ENCODE measurements at places on chromosomes 13 and 19.

DNA sequence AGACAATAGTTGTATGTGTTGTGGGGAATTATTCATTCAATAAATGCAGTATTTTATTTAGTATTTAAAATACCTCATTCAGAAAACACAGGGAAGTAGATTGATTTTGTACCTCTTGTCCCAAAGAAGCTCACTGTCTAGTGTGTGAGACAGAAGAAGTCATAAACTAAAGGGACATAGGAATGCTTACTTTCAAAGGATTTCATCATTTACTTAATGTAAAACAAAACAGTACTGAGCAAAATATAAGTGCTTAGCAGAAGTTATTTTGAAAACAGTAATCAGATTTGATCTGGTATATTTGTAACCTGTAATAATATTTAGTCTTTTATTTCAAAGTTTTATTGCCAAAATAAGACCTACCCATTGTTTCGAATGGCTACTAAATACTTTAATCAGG, 117.9 kb downstream of the TDRD3 start:
- no peak for DNase-seq

GRCh38 chr13:30659980-30660379, 42.3 kb downstream of the USPL1 start:
- DNase-seq: no peak

DNA sequence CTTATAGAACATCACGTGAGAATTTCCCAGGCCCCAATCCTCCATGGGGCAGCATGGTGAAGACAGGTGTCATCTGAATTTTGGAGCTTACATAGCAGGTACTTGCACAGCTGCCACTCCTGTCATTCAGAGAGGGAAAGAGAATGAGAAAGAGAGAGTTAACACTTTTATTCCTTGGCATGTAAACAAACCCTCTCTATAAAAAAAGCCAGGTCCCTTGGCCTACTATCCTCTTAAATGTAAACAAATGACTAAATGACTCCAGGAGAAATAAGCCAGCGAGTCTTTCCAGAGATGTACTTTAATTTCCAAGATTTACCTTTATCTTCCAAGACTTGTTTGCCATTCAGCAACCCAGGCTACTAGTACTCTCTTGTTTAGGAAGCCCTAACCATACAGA, 195.3 kb upstream of the HTR2A start:
- no peak for DNase-seq

GRCh38 chr13:31320946-31321345, 121.2 kb downstream of the B3GLCT start:
- no peak for DNase-seq

GRCh38 chr19:31054430-31054829, 294.8 kb downstream of the TSHZ3 start:
- peak; percentile 20 for DNase-seq
